ENCODE measurements at places on chromosomes 16 and 17.

- no peak for DNase-seq
Observed at GRCh38 chr16:60651346-60651745, 1384.9 kb downstream of the CDH8 start.

- DNase-seq, result no peak
Observed at GRCh38 chr17:6517062-6517461, 39.3 kb downstream of the PITPNM3 start.

GRCh38 chr16:3085868-3086595 is 13.1 kb downstream of the ZSCAN10 start:
- DNase-seq, result no peak

DNA sequence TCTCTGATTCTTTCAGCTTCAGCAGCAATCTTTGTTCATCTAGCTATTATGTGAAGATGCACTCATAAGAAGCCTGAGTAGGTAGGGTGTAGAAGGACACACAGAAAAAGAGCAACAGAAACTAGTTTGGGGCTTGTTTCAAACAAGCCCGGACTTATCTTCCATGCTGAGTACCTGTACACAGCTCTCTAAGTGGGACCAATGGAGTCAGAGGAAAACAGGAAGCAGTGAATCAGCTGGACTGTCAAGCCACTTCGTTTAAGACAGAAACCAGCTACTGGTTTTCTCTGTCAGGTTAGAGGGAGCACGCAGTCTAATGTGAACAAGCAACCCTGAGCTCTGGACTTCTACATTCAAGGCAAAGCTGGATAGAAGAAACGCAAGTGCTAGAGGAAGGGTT is 16.0 kb downstream of the MAP2K6 start:
- DNase-seq, result no peak

DNA sequence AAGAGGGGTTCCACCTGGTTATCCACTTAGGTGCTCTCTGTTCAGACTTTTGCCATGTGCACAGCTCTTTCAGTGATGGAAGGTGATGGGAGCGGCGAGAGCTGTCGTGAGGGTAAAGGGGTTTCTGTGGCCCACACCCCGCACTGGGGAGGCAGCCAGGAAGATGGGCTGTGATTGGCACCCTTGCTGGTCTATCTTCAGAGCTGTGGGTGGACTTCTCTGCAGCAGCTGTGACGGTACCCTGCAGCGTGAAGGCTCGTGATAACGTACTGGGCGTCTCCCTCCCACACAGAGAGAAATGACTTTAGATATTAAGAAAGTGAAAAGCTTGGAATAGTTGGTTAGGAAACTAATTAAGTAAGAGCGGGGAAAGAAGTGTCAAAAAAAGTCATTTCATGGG is 45.8 kb downstream of the MPRIP start:
- no peak for DNase-seq

- peak; percentile 51 for DNase-seq
Observed at GRCh38 chr16:66508248-66508913, 41.5 kb downstream of the TK2 start.

DNA sequence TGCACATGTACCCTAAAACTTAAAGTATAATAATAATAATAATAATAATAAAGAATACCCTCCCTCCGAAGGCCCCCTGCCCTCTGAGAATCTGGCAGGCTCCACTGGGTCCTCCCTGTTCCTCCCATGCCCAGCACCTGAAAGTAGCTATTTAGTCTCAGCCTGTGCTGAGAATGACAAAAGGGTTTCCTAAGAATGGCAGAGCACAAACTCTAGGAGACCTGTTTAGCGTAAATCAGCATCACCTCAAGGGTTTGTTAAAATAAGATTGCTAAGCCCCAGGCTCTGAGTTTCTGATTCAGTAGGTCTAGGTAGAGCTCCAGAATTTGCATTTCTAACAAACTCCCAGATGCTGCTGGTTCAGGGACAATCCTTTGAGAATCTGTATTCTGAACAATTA is 606.8 kb upstream of the CDH11 start:
- no peak for DNase-seq

DNA sequence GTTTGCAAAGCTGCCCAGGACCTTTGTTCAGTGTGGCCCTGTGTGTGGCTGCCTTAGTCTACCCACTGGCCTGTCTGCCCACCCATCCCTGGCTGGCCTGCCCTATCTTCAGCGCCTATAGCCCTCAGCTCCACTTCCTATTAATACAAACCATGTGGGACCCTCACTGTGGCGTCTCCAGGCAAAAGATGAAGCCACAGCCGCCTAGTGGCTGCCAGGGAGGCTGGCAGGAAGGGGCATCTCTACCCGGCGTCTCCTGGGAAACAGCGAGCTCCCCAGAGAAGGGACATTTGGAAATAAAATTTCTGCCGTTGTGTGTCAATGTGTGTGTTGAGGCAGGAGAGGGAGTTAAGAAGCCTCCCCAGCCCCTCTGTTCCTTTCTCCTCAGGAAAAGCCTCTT is 31.5 kb downstream of the NEUROD2 start:
- DNase-seq, result peak; percentile 34

DNA sequence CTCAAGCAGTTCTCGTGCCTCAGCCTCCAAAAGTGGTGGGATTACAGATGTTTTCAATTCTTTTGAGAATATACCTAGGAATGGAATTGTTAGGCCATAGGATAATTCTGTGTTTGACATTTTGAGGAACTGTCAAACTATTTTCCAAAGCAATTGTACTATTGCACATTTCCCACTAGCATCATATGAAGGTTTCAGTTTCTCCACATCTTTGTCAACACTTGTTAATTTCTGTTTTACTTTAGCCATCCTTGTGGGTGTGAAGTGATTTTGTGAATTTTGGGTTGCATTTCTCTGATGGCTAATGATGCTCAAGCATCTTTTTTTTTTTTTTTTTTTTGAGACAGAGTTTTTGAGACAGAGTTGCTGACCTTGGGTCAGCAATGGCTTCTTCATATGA is 6.2 kb downstream of the NT5M start:
- DNase-seq, result no peak

DNA sequence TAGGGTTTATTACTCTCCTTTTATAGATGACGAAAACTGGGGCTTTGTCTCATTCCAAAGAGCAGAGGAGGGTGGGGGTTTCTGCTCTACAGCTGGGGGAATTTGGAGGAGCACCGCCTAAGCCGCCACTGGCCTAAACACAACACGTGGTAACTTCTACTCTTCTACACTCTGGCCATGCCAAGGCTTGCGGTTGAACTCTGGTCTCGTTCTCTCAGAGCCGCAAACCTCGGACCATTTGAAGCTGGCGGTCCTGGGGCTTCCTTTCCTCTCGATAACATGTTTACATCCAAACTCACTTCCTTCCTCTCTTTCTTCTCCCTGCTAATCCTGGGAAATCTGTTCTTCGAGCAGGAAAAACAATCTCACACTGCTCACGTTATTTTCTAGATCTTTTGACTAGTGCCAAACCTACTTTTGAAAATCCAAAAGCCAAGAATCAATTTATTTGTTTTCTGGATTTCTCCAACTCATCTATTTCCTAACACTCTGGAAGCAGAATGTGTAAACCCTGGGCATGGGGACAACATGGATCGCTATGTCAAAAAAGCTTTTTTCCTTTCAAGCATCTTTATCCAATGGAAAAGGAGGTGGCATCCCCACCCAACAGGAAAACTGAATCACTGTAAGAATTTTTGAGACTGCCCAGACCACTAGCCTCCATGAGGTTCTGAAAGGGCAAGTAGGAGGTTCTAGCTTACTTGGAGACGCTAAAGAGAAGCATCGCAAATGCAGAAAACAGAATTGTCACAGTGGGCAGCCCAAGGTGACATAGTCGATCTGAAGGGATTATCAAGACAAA is 13.6 kb upstream of the EEF2K start:
- peak; percentile 97 for DNase-seq

DNA sequence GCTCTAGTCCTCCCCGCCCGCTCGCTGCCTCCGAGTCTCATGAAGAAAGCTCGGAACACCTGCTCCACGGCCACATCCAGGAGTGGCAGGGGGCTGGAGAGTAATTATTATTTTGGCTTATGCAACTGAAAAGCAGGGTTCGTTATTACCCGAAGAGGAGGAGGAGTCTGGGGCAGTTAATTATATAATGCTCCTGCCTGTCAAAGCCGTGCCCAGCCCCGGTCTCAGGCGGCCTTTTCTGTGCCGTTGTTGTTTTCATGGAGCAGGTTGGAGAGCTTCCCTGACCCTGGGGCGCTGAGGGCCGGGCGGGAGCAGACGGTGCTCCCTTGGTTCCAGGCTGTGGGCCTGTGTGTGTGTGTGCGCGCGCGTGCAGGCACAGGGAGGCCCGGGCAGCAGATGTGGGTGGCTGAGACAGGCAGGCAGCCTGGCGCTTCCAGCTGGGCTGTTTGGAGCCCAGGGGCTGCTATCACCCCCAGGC is 2.4 kb downstream of the JPH3 start:
- no peak for DNase-seq

DNA sequence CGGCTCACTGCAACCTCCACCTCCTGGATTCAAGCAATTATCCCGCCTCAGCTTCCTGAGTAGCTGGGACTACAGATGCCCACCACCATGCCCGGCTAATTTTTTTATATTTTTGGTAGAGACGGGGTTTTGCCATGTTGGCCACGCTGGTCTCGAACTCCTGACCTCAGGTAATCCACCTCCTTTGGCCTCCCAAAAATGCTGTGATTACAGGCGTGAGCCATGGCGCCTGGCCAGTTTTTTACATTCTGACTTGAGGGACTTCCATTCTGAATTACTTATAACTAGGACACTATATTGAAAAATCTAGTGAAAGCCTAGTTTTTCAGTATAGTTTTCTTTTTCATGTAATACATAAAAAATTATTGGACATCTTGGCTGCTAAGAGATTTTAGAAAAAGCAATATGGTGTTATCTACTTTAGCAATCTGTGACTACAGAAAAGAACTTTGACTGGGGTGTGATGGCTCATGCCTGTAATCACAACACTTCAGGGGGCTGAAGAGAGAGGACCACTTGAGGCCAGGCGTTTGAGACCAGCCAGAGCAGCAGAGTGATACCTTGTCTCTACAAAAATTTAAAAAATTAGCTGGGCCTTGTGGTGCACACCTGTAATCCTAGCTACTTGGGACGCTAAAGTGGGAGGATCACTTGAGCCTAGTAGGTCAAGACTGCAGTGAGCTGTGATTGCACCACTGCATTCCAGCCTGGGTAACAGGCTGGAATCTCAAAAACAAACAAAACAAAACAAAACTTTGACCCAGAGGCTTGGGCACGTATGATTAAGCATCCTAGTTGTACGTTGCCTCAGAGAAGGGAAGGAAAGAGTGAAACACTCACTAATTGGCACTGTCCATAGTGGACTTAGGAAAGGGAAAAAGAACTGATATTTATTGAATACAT is 26.8 kb upstream of the GOSR1 start:
- peak; percentile 52 for DNase-seq

DNA sequence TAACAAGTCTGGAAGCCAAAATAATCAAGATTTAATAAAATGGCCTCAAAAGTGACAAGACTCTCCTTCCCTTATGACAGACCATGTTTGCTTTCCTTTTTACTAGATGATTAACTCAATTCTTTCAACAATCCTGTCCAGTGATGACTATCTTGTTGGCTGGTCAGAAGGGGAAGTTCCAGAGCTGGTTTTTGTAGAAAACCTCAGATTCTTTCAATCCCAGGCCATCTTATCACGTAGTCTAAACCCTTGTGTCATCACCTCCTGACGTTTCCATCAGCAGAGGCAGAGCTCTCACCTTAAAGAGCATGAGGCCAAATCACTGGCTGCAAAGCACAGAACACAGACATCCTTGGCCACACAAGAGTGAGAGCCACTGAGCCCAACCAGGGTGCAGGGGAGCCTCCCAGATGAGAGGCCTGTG is 125.3 kb downstream of the ANKRD11 start:
- no peak for DNase-seq

GRCh38 chr17:5571281-5571680 is 13.0 kb downstream of the NLRP1 start:
- DNase-seq, result no peak

- no peak for DNase-seq
Observed at GRCh38 chr17:39173080-39173479, 7.1 kb upstream of the ARL5C start.

- DNase-seq, result no peak
Observed at GRCh38 chr16:48109475-48109874, 46.3 kb downstream of the ABCC12 start.

- peak; percentile 91 for DNase-seq
Observed at GRCh38 chr17:81926451-81927151, 934 bp downstream of the MAFG start.

All from adipocyte (in vitro differentiated cells).